Activated CD4-positive, CD25-positive, alpha-beta regulatory T cell (primary cell): ENCODE measurements at places on chromosomes 6 and 20.

- DNase-seq = no peak
Measured at GRCh38 chr6:102986086-102986485, 1592.6 kb downstream of the GRIK2 start.

DNA sequence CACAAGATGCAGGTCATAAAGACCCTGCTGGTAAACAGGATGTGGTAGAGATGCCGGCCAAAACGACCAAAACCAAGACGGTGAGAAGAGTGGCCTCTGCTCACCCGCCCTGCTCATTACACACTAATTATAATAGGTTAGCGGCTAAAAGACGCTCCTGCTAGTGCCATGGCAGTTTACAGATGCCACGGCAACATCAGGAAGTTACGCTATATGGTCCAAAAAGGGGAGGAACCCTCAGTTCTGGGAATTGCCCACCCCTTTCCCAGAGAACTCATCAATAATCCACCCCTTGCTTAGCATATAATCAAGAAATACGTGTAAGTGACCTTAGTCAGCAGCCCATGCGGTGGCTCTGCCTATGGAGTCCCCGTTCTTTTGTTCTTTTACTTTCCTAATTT, 17.6 kb downstream of the BHLHE23 start:
- no peak for DNase-seq

GRCh38 chr20:33162313-33162712, 5.6 kb upstream of the BPIFA2 start:
- no peak for DNase-seq

DNA sequence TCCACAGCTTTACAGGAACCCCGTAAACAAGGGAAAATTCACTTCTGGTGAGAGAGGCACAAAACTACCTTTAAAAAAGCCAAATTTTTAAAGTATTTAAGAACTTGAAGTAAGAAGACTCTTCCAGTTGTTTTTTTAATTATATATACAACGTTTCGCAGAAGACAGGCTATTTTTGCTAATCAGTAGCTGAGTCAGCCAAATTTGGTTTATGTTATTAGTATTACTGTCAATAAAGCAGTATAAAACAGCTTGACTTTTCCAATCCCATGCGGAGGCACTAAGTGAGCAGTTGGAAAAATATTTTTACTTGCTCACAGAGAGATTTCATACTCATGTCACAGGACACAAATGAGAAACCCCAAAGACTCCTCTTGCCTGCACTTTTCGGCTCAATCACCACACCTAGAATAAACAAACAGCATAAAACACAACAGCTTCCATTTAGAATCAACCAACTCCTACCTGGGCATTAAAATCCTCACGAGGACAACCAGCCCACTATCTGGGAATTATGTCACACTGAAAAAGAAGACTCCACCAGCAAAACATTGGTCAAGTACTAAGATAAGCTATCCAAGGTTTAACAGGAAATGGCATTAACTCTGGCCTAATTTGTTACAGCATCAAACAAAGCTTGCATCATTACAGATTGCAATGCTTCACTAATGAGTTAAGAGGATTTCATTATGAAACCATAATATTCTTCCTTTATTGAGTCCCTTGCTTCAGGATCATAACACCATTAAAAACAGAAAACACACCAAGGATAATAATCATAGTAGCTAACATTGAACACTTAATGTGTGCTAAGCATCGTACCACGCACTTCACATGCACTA, 26.3 kb downstream of the ELOVL5 start:
- no peak for DNase-seq

- DNase-seq = no peak
Measured at GRCh38 chr6:157280157-157280556, 43.2 kb downstream of the TMEM242 start.

- no peak for DNase-seq
Measured at GRCh38 chr6:158003910-158004700, 22.4 kb downstream of the SYNJ2 start.

GRCh38 chr6:52568320-52568719, 8.5 kb downstream of the TRAM2 start:
- no peak for DNase-seq

DNA sequence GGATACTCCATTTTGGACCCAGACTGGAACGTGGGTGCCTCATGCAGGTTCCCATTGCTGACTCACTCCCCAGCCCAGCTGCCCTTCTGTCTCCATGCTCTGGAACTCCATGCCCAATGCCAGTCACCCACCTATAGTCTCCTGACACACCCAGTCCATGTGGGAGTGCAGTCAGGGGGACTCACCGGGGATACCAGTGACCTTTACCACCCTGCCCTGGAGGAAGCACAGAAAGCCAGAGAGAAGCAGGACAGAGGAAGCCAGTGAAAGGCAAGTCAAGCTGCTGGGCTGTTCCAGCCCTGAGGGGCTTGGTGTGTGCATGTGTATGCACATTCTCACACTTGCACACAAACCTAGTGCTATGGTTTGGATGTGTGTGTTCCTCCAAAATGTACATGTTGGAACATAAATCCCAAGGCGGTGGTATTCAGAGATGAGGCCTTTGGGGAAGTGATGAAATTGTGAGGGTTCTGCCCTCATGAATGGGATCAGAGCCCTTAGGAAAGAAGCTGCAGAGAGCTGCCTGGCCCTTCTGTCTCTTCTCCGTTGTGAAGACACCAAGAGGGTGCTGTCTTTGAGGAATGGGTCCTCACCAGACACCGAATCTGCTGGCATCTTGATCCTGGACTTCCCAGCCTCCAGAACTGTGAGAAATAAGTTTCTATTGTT, 121.4 kb upstream of the MAFB start:
- no peak for DNase-seq

DNA sequence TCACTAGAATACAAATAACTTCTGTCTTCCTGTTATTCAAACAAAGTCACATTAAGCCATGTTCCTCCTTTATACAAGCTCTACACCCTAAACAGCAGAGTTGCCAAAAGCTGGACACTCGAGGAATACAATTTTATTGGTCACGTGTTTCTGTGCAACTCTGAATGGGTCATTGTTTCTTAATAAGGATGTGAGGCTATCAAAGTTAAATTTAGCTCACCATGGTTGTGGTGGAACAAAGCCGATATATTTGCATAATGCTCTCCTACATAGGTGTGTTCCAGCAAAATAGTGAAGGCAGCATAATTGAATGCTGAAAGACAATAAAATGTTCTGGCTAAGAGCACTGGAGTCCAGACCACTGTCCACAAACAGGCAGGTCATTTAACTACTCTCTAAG, 36.9 kb upstream of the CD2AP start:
- no peak for DNase-seq

DNA sequence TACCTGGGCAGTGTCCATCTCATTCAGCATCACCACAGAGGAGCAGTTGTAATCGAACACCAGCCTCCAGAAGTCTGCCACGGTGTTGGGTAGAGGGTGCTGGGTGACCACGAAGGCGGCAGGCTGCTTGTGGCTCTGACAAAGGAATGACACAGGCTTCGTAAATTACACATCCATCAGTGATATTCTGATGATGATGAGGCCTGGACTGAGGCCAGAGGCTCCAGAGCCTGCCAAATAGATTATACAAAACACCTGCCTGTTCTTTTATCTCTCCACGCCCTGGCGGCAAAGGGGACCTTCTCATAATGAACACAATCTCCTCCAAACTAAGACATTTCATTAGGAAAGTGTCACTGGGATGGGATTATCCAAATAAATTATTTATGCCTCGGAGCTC, 480.2 kb upstream of the CHD6 start:
- no peak for DNase-seq

- no peak for DNase-seq
Measured at GRCh38 chr6:38555606-38556005, 84.1 kb downstream of the BTBD9 start.

- DNase-seq = no peak
Measured at GRCh38 chr20:22584522-22584921, at the start of gene FOXA2. FOXA2 (minus strand) TSS chr20:22584572; CDS start chr20:22584278, 294 bp downstream.

DNA sequence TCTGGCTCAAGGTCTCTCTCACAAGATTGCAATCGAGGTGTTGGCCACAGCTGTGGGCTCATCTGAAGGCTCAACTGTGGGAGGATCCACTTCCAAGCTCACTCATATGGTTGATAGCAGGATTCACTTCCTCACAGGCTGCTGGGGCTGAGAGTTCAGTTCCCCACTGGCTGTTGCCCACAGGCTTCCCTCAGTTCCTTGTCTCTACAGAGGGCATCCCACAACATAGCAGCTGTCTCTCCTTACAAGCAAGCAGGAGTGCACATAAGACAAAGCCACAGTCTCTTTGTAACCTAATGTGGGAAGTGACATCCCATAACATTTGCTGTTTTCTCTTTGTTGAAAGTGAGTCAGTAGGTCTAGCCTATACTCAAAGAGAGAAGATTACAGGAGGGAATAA, 14.0 kb downstream of the SPATS1 start:
- no peak for DNase-seq

- DNase-seq = no peak
Measured at GRCh38 chr6:52985228-52985627, 9.9 kb downstream of the GSTA4 start.

GRCh38 chr6:46772016-46772415, 21.2 kb upstream of the MEP1A start:
- DNase-seq = no peak

- DNase-seq = no peak
Measured at GRCh38 chr6:167485186-167485978, 160.5 kb downstream of the TTLL2 start.

GRCh38 chr6:149046822-149047246, 270.7 kb upstream of the TAB2 start:
- DNase-seq = no peak

- no peak for DNase-seq
Measured at GRCh38 chr6:35067234-35067633, 73.9 kb downstream of the TCP11 start.

- DNase-seq = no peak
Measured at GRCh38 chr20:8156235-8157079, 24.4 kb downstream of the PLCB1 start.

GRCh38 chr20:57707849-57708693, 1.7 kb downstream of the PMEPA1 start:
- no peak for DNase-seq

GRCh38 chr20:48904566-48905296, 16.8 kb upstream of the ARFGEF2 start:
- peak; percentile 37 for DNase-seq

DNA sequence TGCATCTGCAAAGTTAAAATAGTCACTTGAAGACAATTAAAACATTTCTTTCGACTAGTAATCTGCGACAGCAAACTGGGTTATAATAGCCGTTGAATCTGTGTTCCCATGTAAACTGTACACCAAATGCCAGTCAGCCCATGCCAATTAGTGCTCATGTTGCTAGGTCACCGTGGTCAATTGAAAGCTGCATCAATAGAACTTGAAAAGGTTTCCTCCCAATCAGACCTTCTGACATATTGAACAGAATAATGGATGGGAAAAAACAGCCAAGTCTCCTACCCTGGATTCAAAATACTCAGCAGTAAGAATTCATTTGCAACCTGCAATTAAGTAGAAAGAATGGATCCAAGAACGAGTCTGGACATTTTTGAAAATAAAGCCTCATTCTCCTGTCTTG, 11.2 kb downstream of the NKX2-4 start:
- no peak for DNase-seq

DNA sequence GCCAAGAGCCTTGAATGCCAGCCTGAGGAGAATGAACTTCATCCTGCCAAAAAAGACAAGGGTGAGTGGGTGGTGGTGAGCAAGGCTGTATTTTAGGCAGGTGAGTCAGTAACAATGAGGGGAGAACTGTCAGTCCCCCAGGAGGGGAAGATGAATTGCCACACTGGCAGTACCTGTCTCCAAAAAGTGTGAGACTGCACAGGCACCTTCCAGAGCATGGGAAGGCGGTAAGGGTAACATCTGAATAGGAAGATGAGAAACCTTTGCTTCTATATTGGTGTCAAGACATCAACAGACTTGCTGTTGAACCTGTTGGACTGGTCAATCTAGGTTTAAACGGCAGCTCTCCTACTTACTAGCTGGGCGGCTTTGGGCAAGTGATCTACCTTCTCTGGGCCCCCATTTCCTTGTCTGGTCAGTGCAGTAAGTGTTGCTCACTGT, 30.9 kb downstream of the STK35 start:
- DNase-seq = no peak

- DNase-seq = no peak
Measured at GRCh38 chr20:10558635-10559187, 115.1 kb downstream of the JAG1 start.

DNA sequence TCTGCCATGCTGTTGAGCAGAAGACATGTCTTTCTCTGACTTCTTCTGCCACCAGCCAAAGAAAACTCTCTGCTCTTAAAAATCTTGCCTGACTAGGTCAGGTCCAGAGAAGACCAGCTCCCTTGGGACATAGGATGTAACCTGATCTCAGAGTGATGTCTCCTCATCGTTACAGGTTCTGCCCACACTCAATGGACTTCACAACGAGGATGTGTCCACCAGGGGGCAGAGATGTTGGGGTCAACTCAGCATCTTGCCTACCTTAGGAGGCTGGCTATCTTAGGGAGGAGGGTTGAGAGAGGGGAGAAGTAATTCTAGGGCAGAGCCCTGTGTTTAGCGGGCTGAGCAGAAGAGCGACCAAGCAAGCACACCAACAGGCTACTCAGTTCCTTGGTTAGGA, 207.6 kb upstream of the CDH4 start:
- DNase-seq = no peak

- no peak for DNase-seq
Measured at GRCh38 chr6:155080881-155081845, 86.0 kb downstream of the TIAM2 start.

DNA sequence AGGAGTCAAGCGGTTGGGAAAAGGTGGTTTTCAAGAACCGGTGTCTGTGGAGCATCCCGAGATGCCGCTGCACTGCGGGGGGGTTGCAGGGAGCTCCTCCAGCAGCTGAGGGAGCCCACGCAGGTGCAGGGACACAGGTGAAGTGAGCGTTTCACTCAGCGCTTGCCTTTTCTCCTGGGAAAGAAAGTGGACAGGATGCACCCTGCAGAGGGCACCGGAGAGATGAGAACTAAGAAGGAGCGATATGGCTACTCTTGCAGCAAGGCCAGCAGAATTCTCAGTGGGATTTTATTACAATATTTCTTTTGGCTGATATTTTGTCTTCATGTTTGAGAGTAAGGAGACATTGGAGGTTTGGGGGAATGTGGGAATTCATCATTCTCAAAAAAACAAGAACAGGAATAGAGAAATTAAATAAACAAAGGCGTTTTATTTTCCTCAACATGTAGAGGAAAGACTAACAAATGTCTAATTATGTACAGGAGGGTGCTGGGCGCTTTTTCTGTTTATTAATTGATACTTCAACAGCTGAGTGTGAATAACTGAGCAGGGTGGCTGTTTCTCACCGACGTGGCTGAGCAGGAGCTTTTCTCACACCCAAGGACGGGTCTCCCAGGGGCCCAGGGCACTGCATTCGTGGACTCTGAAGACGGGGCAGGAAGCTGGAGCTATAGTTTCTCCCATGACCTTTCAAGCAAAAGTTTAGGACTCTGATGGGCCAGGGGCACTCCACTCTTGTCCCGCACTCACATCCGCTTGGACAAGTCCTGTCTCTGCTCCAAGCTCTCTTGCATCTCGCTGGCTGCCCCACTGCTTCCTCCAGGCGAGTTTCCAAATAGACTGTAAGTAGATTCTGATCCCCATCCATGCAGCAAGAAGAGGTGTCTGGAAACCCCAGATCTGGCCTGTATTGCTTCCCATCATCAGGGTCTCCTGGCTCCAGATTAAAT, 176.1 kb downstream of the SMOC2 start:
- DNase-seq = no peak
